Nucleus accumbens (tissue), 56 donors: ENCODE measurements at places on chromosomes 16 and 17.

DNA sequence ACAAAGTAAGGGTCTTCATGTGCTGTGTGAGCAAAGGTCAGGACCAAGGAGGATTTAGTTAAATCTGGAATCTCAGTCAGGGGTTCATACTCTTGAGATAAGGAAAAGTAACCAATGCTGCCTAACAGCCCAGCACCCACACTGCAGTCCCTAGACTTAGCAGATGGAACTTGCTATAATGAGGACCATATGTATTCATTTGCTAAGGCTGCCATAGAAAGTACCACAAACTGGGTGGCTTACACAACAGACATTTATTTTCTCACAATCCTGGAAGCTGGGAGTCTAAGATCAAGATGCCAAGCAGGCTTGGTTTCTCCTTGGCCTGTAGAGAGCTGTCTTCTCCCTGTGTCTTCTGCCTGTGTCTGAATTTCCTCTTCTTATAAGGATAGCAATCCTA is 20.8 kb downstream of the ZP2 start:
- DNase-seq = no peak

- DNase-seq = no peak
These were observed 2.2 kb downstream of the ALDOC start for GRCh38 chr17:28574526-28574925.

DNA sequence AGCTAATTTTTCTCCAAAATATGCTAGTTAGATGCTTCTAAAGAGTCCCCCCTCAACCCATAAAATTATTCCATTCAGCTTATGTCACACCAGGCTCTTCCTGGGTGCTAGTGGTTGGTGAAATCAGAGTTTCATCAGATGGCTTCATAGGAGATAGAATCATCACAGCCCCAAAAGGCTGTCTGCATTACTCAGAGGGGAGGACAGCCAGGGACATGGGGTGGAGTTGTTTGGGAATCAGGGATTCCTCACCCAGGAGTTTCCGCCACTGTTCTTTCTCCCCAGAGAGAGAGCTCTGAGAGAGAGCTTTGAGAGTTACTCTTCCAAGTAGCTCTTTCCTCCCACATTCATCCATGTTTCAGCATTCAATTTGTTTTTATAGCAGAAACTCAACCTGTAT is 288 bp upstream of the KRT34 start:
- DNase-seq = no peak

- no peak for DNase-seq
These were observed 31.8 kb downstream of the TMEM235 start for GRCh38 chr17:78263063-78263735.

GRCh38 chr17:4852567-4853207 is 19.5 kb downstream of the MINK1 start:
- no peak for DNase-seq

GRCh38 chr16:10981697-10982216 is 37.4 kb downstream of the CLEC16A start:
- peak; percentile 9 for DNase-seq
